NCI-H226 (cell line): ENCODE measurements at places on chromosomes 5 and 9.

DNA sequence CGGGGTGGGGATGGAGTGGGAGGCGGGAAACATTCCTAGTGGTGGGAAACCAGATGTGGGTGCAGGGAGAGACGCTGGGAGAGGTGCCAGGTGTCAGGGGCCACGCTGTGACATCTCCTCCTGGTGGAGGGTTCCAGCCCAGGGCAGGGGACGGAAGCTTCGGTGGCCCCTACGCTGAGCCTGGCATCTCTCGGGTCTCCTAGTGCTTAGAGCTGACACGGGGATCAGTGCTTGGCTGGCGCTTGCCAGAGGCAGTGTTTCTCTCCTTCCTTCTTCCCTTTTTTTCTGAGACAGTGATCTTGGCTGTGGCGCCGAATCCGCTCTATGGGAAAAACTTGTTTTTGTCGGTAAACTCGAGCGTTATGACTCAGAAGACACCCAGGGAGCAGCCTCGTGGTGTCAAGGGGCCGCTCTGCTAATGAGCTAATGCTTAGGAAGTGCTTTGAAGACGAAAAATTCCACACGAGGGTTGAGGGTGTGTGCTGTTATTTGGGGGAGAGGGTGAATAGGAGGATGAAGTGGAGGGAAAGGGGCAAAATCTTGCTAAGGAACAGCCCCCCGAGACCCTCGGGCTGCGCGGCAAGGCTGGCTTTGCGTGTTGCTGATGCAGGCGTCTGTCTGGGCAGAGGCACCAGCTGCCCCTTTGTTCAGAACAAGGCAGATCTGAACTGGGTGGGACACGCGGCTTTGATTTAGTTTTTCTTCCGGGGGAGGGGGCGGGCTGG, 20.4 kb upstream of the IER5L start:
- no peak for DNase-seq

- DNase-seq = no peak
These were observed 127.1 kb downstream of the RNF180 start for GRCh38 chr5:64292611-64293215.

DNA sequence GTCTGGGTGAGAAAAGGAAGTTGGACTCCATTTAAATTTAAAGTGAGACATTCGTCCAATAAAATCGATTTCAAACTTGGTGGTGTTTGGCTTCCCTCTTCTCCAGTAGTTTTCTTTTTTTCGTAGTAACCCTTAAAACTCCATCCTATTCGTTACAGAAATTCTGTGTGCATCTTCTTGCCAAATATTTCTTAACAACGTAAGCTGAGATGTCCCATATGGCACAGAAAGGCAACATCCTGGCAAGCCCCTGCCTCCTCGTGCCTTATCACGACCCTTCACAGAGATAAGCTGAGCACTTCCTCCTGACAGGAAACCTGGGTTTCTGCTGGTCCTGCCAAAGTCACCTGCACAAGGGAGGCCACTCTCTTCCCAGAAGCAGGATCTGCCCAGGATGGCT, 11.8 kb upstream of the ADAMTS2 start:
- no peak for DNase-seq

- no peak for DNase-seq
These were observed 72.4 kb upstream of the LHFPL2 start for GRCh38 chr5:78720997-78721396.

DNA sequence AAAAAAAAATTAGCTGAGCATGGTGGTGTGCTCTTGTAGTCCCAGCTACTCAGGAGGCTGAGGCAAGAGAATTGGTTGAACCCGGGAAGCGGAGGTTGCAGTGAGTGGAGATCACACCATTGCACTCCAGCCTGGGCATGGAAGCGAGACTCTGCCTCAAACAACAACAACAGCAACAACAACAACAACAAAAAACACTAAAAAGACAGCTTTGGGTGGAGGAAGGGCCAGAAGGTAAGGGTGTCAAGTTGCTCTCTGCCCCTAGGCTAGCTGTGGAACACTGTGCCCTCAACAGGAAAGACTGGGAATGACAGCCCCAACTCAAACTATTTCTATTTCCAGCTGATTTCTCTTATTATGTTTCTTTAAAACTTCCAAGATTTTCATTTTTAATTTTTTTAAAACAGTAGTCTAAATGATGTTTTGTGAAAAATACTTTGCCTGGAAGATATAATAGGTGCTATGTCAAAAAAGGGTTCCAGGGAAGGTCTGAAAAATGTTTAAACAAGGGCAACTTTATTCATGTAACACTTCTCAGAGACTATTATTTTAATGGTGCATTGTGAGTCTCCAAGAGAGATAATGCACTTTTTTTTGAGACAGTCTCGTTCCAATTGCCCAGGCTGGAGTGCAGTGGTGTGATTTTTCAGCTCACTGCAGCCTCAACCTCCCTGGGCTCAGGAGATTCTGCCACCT, 29.9 kb downstream of the CLINT1 start:
- no peak for DNase-seq

DNA sequence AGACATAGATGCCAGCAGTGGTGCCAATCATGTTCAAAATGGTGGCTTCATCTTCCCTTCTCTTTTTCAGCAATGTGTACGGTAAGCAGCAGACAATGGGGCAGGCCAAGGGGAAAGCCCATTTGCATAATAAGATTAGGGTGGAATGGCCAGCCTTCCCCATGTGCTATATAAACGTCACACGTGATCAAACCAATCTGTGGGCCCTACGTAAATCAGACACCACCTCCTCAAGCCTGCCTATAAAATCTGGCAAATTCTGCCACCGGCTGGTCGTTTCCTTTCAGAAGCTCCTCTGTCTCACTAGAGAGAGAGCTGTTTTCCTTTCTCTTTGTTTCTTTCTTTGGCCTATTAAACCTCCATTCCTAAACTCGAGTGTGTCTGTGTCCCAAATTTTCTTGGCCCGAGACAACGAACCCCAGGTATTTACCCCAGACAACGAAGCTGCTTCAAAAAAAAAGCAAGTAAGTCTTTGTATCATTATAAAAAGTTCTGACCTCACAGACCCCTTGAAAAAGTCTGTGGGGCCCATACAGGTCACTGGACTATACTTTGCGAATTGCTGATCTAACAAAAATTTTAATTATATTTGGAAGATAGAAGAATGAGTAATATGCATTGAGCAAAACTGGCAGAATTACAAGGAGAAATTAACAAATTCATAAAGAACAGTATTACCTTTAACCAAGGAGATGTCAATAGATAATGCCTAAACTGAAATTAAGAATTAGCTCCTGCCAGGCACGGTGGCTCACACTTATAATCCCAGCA, 15.2 kb downstream of the ZBTB5 start:
- DNase-seq = no peak

- no peak for DNase-seq
These were observed 697 bp downstream of the SLC1A1 start for GRCh38 chr9:4490705-4491625.

GRCh38 chr9:87793292-87793691, 67.4 kb downstream of the CTSL start:
- DNase-seq = peak; percentile 75

DNA sequence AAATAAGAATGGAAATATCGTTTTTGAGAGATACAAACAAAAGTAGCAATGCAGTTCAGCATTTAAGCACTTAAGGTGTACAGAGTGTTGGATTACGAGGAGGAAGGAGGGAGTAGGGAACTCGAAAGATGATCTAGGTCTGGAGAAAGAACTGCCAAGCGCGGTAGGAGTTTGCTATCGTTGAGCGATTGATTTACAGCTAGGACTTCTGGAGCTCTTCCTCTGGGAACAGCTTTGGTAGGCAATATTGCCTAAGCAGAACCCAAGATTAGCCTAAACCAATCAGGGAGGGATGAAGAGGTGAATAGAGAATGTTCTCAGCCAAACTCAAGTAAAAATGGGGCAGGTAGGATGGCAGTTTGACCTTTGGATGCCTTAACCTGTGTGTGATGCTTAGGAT, 965 bp downstream of the CLTA start:
- no peak for DNase-seq

GRCh38 chr9:92558612-92559374, 23.0 kb upstream of the ECM2 start:
- DNase-seq = no peak

- no peak for DNase-seq
These were observed 136.4 kb upstream of the GLRA1 start for GRCh38 chr5:152061095-152061494.

DNA sequence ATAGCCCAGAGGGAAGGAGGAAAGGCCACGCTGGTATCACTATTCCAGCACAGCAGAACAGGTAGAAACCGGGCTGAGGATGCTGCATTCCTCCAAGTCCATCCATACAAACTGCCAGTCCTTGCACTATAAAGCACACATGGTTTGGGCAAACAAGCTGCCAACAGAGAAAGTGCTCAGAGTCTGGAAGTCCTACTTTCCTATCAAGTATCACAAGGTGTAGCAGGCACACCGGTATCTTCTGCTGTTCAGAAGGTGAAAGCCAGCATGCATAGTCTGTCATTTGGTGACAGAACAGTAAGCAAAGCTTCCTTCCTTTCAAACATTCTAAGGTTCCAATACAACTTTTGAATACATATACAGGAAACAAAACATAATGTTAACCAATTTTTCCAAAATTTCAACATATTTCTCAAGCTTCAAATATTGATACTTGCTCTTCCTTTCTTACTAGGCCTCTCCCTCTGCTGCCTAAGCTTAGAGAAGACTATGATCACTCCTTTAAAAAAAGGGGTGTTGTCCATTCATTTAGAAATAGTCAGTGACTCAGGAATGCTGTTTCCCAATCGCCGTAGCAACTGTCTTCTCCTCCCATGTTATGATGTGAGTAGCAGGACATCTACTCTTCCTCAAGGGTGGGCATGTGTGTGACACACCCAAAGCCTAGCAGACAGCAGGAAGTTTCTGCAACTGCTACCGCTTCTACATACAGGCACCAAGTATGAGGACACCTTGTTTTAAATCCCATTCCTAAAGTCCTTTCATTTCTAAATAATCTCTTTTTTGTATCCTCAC, 14.7 kb downstream of the DIAPH1 start:
- DNase-seq = peak; percentile 96

- DNase-seq = no peak
These were observed 16.8 kb downstream of the ABCA1 start for GRCh38 chr9:104911032-104911607.

GRCh38 chr9:136728548-136729123, 14.1 kb downstream of the LCN10 start:
- no peak for DNase-seq

DNA sequence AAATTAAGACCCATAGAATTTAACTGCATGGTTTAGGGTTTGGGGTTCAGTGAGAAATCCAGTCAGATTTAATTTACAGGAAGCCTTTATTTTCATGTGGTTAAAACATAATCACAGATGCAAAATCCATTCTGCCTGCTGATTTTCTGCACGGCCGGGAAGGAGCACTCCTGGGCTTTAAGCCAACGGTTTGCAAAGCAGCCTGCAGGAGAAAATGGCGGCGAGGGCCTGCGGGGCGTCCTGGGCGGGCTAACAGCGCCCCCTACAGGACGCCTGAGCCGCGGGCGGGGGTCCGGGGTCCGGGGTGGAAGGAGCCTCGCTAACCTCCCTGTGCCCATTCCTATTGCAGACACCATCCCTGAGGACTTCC, 47.6 kb downstream of the THBS4 start:
- DNase-seq = peak; percentile 55

DNA sequence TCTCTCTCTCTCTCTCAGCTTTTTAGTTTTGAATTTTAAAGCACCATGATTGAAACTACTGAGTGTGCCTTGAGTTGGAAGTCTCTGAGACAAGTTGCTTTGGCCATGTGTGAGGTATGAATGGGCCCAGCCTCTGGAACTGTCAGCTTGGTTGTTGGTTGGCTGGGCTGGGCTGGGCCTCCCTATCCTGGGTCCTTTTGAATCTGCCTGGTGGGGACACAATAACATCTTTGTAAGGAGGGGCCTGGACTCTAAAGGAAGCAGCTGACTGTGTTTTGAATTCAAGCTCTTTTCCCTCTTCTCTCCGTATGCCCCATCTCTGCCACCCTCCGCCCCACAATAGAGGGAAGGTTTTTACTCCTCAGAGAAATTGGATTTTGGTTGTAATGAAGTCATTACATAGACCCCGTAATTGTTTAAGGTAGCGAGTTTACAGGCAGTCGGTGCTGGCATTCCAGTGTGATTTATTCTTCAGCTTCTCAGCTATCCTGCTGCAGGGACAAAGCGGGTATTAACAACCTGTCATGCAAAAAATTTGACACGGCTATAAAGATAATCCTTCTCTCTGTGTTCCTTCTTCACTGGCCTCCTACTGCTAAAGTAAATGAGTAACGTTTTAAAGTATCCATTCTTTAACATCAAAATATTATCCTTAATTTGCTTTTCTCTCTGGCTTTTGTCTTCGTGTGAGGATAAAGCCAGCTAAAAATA, 105.4 kb downstream of the DAPK1 start:
- no peak for DNase-seq

DNA sequence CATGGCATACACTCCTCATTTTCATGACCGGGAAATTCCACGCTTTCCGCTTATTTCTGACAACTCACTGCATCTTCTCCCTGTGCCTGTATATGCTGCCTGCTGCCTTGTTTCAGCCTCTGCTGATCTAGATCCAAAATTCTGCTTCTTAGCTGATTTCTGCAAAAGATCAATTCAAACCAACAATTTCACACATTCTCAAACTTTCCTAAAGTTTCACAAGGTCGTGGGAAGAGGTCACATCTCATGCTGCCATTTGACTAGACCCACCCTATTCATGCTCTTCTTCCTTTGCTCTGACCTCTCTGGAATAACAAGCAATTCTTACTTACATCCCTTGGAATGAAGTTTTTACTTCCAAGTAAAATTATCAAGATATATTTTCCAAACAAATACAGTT, 84.5 kb downstream of the TMEM167A start:
- DNase-seq = no peak

DNA sequence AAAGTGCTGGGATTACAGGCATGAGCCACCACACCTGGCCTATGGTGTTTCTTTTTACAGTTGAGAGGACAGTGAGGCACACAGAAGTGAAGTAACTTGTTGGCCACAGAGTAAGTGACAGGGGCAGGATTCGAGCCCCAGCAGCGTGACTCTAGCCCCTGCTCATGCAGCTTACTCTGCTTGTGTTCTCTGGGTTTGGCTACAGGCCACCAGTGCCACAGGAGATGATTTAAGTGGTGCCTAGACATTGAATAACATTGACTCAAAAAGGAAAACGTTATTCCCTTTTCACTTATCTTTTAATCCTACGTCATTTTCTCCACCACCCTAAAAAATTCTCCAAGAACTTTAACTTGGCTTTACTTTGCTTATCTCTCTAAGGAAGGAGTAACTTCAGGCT, 61.4 kb downstream of the SNX24 start:
- peak; percentile 94 for DNase-seq

DNA sequence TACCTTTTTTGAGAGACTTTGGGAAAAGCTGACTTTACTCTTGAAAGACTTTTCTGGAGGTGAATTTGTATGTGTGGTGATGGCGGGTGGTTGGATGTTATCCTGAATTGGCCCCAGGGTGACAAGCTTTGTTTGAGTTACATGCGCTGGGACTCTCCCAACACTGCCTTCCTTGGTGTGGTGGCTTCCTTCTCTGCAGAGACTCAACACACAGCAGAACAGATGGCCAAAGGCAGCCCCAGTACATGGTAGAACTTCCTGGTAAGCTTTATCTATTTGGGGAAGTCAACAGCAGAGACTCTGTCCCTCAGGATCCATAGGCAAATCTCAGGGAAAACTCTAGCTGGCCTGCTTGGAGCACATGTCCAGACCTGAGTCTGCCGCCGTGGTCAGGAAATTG, 18.1 kb downstream of the C1QTNF2 start:
- DNase-seq = no peak

- peak; percentile 89 for DNase-seq
These were observed 122.4 kb downstream of the TRIO start for GRCh38 chr5:14265570-14265969.

GRCh38 chr9:73349476-73349875, 197.8 kb downstream of the ANXA1 start:
- DNase-seq = no peak

- no peak for DNase-seq
These were observed 155.7 kb upstream of the PCSK5 start for GRCh38 chr9:75734802-75735201.
